ENCODE measurements at places on chromosomes 12 and 14. TPM values are rescaled to one million over a fixed set of nuclear protein-coding genes. Genes with fewer than 3 reads are reported as not detected.

- no peak overlapping the region for H3K27ac ChIP-seq
- H3K4me1 ChIP-seq, result peaks cover 8% of the 10 kb centered on the region
- DNase-seq, result no peak
- peaks cover 24% of the 10 kb centered on the region for H3K27me3 ChIP-seq
Measured at GRCh38 chr12:49086116-49086515, 8.5 kb downstream of the DHH start.

DNA sequence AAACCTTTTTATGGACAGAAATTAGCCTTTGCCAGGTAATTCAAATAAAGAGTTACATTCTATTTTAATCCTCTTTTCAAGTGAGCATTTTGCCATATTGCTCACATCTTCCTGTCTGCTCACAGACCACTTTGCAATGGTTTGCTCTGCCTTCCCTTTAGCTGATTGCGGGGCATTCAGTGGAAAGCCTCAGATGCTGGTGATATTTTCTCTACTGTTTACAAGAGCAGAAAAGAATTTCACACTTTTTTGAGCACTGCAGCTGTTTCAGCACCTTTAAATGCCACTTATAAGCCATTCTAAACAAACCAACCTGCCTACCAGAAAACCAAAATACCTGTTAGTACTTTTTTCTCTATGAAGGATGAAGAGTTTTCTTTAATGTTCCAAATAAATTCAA lies 195.7 kb upstream of the LRIG3 start:
- no peak overlapping the region for H3K27ac ChIP-seq
- H3K4me1 ChIP-seq, result no peaks in the 10 kb centered on the region
- no peaks in the 10 kb centered on the region for H3K36me3 ChIP-seq
- H3K4me3 ChIP-seq, result no peak overlapping the region
- DNase-seq, result no peak

GRCh38 chr14:97946240-97946639 lies 1149.1 kb downstream of the VRK1 start:
- DNase-seq, result no peak
- no peak overlapping the region for H3K4me3 ChIP-seq
- H3K4me1 ChIP-seq, result no peaks in the 10 kb centered on the region

GRCh38 chr14:74217672-74218448 lies 21.4 kb upstream of the VSX2 start:
- H3K4me3 ChIP-seq, result peak overlapping the region; percentile 46
- H3K36me3 ChIP-seq, result no peaks in the 10 kb centered on the region
- no peak overlapping the region for H3K27ac ChIP-seq

- no peak overlapping the region for H3K4me3 ChIP-seq
- H3K36me3 ChIP-seq, result no peaks in the 10 kb centered on the region
- H3K27me3 ChIP-seq, result no peaks in the 10 kb centered on the region
- H3K4me1 ChIP-seq, result peaks cover 5% of the 10 kb centered on the region
Measured at GRCh38 chr12:18135509-18135908, 45.5 kb upstream of the RERGL start.

CRIP2 gene
- 92.1 TPM for total RNA-seq

MMP17 gene
- 4.7 TPM for total RNA-seq

GRCh38 chr12:52298677-52299190 lies 7.4 kb upstream of the KRT81 start:
- no peak overlapping the region for H3K27ac ChIP-seq
- no peak for DNase-seq
- no peaks in the 10 kb centered on the region for H3K27me3 ChIP-seq

- H3K36me3 ChIP-seq, result no peaks in the 10 kb centered on the region
- no peak overlapping the region for H3K4me3 ChIP-seq
- H3K27me3 ChIP-seq, result no peaks in the 10 kb centered on the region
- peaks cover 6% of the 10 kb centered on the region for H3K4me1 ChIP-seq
- no peak overlapping the region for H3K27ac ChIP-seq
Measured at GRCh38 chr12:4116251-4117111, 157.1 kb upstream of the CCND2 start.

DNA sequence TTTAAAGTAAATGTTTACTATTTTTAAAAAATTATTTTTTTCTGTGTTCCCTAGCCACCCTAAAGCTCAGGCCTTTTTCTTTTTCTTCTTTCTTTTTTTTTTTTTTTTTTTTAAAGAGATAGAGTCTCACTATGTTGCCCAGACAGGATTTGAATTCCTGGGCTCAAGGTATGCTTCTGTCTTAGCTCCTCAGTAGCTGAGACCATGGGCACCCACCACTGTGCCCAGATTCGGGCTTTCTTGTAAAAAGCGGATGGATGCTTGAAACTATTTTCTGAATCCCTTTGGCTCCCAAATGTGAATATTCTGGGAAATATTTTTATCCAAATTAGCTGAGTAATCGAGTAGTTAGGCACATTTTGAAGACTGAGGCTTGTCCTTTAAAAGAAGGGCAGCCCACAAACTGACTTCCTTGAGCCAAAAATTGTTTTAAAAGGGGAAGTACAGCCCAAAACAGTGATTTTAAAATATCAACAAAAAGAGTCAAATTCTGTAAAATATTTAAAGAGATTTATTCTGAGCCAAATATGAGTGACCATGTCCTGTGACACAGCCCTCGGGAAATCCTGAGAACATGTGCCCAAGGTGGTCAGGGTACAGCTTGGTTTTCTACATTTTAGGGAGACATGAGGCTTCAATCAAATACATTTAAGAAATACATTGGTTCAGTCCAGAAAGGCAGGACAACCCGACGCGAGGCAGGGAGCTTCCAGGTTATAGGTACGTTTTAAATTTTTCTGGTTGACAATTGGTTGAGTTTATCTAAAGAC lies 28.8 kb upstream of the HIGD1C start:
- no peaks in the 10 kb centered on the region for H3K36me3 ChIP-seq
- peak overlapping the region; percentile 89 for H3K27ac ChIP-seq
- DNase-seq, result no peak
- H3K4me1 ChIP-seq, result no peaks in the 10 kb centered on the region
- H3K4me3 ChIP-seq, result peak overlapping the region; percentile 82

NPFF gene
- total RNA-seq, result 0.98 TPM

LRP1 gene
- 894 TPM for total RNA-seq

DNA sequence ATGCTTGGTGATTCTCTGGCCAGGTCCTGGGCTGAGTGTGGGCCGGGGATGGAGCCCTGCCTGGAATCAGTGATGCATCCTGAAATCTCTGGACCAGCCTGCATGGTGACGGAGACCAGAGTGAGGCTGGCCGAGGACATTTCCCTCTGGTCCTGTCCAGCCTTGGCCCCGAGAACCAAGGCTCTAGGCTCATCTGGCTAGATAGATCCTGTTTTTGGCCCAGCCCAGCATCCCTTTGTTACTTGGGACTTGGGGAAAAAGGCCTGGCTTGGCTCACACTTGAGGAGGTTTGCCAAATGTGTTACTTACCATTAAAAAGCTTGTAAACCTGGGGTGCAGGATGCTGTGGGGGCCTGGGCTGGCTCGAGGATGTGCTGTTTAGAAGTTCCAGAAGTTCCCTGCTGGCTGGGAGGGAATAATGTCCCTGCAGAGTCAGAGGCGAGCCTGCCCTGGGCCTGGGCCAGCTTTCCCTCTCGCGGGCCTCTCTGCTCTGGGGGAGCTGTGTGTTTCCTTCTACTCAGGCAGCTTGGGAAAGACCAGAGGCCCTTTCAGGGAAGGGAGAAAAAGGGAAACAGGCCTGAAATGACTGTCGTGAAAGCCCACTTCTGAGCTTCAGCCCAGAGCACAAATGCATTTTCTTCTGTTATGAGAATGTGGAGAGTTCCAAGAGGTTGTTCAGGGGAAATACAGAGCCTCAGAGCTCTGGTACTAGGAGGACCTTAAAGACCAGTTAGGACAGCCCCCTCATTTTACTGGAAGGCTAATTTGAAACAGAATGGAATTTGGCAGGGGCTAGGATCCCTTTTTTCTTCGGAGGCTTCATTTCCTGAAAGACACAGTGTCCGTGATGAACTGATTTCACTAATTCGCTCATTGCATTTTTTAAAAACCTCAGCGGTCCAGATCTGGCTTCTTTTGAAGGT lies 47.2 kb upstream of the CTDSP2 start:
- H3K4me1 ChIP-seq, result peaks cover 31% of the 10 kb centered on the region
- H3K27me3 ChIP-seq, result no peaks in the 10 kb centered on the region
- peak; percentile 92 for DNase-seq
- H3K36me3 ChIP-seq, result no peaks in the 10 kb centered on the region

RFX4 gene
- not detected for total RNA-seq

CCDC88C gene
- 5.8 TPM for total RNA-seq

DNA sequence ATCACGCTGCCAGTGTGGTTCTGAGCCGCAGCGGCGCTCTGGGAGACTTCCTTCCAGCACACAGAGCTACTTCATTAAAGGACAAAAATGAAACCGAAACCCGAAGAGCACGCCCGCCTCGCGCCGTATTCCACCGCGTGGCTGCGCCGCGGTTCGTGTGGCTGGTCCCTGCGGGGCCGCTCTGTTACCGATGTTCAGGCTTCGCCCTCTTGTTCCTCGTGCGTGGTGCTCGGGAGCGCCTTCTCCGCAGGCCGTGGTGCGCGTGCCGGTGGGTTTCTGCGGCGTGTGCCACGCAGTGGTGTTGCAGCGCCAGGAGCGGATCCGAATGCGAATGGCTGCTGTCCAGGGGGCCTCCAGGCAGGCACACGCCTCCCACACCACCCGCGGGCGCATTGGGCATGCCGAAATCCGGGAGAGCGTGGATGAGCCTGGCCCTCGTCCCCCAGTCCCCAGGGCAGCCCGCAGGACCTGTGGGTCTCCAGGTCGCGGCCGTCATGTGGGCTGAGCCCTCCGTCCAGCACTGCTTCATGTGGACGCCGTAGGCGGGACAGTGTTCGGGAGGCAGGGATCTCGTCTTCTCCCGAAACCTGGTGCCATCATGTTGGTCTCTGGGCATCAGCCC lies 91.2 kb downstream of the ADGRD1 start:
- no peaks in the 10 kb centered on the region for H3K27me3 ChIP-seq
- no peak for DNase-seq
- no peaks in the 10 kb centered on the region for H3K4me1 ChIP-seq
- H3K27ac ChIP-seq, result no peak overlapping the region

- DNase-seq, result no peak
- H3K27ac ChIP-seq, result no peak overlapping the region
- H3K27me3 ChIP-seq, result no peaks in the 10 kb centered on the region
- no peak overlapping the region for H3K4me3 ChIP-seq
- no peaks in the 10 kb centered on the region for H3K4me1 ChIP-seq
Measured at GRCh38 chr12:23197266-23197665, 572.3 kb downstream of the ETNK1 start.

DNA sequence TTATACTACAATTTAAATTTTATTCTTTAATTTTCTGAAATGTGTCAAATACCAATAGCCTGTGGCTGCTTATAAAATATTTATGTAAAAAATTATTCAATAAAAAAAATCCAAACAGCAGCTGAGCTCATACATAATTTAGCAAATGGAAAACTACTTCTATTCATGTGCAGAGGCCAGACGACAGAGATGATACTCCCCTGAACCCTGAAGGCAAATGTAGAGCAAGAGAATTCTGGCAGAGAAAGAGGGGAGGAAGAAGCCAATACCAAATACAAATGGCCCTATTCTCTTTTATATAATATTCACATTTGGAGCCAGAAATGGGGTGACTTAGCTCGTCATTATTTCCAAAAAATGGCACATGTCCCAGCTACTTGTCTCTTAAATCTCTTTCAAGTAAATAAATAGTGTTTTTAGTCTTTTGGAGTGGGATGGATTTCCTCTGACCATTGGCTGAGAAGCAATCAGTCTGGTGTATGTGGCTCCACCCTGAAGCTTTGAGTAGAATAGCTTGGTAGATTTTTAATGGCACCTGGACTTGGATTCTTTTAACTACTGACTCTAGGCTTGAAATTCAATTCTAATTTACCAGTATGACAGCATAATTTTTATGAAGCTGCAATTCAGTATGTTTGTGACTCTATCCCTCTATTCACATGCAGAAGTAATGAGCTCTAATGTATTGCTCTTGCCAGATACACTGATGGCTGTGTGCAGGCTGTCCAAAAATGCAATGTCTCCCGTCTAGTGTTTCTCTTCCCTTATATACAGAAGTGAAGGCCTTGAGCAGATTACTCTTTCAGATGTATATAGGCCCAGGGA lies 113.4 kb upstream of the SCAF11 start:
- H3K36me3 ChIP-seq, result no peaks in the 10 kb centered on the region
- no peak overlapping the region for H3K27ac ChIP-seq
- no peaks in the 10 kb centered on the region for H3K4me1 ChIP-seq
- H3K4me3 ChIP-seq, result no peak overlapping the region
- H3K27me3 ChIP-seq, result no peaks in the 10 kb centered on the region

DNA sequence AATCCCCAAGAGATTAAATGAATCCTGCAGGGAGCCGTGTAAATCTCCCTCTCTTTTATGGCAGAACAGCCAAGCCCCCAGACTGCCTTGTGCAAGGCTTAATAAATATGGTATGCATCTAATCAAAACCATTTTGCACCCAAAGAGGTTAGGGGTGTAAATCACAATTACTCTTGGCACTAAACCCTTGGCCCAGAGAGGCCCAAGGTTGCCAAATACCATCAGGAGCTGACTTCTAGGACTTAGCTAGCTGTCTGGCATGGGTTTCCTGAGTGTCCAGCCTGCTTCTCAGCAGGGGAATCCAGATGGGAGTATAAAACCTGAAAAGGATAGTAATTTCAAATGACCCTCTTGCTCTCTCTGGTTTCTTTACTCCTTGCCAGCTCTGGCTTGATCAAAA lies 610.4 kb downstream of the MED13L start:
- no peak for DNase-seq
- H3K27me3 ChIP-seq, result no peaks in the 10 kb centered on the region
- H3K36me3 ChIP-seq, result no peaks in the 10 kb centered on the region
- H3K4me3 ChIP-seq, result no peak overlapping the region

DNA sequence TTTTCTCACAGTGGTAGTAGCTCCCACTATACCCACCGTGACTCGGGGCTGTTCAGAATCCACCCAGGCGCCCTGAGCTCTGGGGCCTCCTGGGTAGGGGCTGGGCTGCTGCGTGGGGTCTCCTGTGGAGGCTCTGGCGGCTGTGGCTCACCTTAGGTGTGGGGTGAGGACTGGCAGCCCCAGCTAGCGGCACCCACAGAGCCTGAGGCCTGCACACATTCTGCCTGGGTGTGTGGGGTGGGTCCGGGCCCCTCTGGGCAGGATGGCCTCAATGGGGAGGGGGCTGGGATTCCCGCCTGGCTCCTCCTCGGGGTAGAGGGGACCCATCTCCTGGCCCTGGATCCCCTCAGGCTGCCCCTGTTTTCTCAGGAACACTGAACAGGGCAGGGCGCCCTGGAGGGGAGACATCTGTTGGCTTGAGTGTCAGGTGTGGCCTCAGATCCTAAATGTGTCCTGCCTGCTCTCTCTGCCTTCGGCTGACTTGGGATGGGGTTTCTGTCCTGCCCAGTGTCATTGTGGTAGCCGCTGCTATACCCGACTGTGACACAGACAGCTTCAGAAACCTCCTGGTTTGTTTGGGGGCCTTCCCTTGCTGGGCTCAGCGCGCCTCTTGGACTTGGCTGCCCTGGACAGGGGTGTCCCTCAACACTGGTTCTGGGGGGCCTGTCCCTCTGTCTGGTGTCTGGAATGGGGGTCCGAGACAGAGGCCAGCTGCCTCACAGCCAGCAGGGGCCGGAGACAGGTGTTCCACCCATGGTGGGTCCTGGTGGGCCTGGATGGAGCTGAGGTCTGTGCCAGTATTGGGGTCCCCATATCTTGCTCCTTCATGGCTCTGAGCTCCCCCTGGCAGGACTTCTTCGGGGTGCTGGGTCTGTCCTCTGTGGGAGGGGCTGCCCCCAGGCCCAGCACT lies 354.9 kb downstream of the TMEM121 start:
- H3K4me3 ChIP-seq, result no peak overlapping the region
- no peaks in the 10 kb centered on the region for H3K36me3 ChIP-seq
- peak; percentile 38 for DNase-seq
- no peaks in the 10 kb centered on the region for H3K4me1 ChIP-seq
- H3K27me3 ChIP-seq, result no peaks in the 10 kb centered on the region

Data from breast epithelium (tissue), 4 donors.